ENCODE measurements at places on chromosomes 3 and 15.

DNA sequence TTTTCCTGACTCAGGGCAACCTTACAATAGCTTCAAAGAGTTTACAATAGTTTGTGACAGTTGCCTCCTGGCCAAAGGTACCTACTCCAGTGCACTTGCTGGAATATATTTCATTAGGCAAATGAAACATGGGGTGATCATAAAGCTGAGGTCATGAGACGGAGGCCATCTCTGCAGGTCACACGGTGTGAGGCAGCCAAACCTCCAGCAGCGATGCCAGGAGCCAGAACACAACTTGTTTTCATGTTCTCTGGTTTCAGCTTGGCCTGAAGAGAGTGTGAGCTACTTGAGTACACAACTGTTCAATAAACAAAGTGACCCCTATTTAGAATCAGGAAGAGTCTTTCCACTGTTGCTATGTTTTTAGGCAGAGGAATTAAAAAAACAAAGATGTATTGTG lies 42.7 kb upstream of the PYGO1 start:
- no peak for DNase-seq

GRCh38 chr3:127988770-127989557 lies 63.3 kb upstream of the SEC61A1 start:
- no peak for DNase-seq

DNA sequence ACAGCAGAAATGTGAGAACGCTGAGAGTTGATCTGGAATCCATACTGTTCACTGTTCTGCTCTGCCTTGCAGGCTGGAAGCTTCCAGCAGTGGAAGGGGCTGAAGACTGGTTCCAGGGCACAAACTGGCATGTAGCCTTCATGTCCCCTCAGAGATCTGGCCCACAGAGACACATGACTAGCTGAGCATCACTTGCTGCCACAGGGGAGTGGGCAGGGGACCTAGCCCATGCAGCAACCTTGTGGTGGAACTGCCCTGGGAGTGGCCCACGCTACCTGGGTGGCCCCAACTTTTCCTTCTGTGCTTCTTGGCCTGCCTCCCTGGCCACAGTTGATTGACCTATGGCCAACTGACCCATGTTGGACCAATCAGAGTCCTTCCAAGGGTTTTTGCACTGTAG lies 98.1 kb downstream of the TPRA1 start:
- DNase-seq, result no peak

GRCh38 chr3:126014252-126014651 lies 45.3 kb downstream of the ROPN1B start:
- no peak for DNase-seq

GRCh38 chr3:53035825-53036619 lies 9.9 kb downstream of the SFMBT1 start:
- no peak for DNase-seq

- DNase-seq, result no peak
These were observed 171.9 kb upstream of the CADPS start for GRCh38 chr3:63047068-63047467.

DNA sequence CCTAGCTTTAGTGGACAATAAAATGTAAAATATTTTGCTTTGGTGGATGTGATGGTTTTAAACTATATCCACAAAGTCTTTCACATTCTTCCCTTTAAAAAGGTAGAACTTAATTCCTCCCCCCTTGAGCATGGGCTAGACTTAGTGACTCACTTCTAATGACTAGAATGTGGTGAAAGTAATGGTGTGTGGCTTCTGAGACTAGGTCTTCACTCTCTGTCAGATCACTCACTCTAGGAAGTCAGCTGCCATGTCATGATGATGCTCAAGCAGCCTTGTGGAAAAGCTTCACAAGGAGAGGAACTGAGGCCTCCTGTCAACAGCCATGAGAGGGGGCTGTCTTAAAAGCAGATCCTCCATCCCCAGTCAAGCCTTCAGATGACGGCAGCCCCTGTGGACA lies 4.2 kb downstream of the LRRC2 start:
- no peak for DNase-seq

- DNase-seq, result peak; percentile 73
These were observed 1.0 kb downstream of the HYAL2 start for GRCh38 chr3:50321336-50322114.

DNA sequence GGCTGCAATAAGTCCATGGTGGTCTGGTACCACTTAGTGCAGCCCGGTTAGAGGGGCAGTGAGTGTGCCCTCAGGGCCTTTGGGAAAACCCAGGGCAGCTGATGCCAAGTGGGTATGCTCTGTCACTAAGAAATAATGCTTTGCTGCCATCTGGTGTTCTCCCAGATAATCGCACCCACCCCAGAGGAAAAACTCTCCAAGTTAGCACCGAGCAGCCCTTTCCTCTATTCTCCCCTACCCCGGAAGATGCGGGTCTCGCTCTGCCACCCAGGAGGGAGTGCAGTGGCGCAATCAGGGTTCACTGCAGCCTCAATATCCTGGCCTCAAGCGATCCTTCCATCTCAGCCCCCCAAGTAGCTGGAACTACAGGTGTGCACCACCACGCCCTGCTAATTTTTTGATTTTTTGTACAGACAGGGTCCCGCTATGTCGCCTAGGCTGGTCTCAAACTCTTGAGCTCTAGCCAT lies 21.3 kb upstream of the DAPK2 start:
- peak; percentile 46 for DNase-seq

DNA sequence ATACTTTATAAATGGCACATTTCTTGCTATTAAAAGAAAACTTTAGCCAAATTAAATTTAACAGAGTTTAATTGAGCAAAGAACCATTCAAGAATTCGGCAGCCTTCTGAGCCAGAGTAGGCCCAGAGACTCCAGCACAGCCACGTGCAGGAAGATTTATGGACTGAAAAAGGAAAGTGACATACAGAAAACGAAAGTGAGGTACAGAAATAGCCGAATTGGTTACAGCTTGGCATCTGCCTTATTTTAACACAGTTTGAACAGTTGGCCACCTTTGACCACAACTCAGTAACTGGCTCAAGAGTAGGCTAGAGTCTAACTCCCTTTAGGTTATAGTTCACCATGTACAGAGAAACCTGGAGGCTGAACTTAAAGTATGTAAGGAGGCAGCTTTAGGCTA lies 17.6 kb downstream of the CFAP44 start:
- DNase-seq, result no peak

DNA sequence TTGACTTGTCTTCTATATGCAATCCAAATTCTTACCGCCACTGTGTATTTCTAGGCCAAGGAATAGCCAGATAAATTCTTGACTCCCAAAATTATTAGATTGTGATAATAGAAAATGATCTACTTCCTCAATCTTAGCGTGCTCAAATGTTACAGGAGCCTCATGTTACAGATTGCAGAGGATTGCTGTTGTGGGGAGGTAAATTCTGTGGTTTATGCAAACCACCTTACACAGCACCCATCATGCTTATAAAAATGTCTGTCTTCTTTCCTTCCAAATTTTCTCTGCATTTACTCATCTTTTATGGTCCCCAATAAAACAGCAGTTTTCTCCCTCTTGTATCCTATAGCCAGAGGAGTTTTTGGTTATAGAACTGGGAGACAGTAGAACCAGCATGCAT lies 420.2 kb upstream of the ROBO1 start:
- DNase-seq, result no peak

DNA sequence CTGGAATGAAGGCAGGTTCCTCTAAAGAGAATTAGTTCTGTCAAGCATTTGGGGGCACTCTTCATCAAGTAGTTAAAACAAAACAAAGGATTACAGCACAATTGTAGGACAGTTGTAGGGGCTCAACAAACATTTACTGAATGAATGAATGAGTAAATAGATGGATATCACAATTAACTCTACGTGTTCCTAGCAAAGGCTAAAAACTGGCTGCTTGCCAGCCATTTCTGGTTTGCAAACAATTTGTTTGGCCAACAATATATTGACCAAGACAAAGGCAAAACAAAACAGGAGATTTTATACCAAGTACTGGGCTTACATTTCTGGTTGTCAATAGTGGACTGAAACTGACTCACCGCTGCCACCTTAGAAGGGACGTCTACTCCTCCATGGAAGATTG lies 116.8 kb downstream of the ZNF280D start:
- no peak for DNase-seq

Data from GOT3 (cell line).